ENCODE measurements at places on chromosomes 7 and 10.

DNA sequence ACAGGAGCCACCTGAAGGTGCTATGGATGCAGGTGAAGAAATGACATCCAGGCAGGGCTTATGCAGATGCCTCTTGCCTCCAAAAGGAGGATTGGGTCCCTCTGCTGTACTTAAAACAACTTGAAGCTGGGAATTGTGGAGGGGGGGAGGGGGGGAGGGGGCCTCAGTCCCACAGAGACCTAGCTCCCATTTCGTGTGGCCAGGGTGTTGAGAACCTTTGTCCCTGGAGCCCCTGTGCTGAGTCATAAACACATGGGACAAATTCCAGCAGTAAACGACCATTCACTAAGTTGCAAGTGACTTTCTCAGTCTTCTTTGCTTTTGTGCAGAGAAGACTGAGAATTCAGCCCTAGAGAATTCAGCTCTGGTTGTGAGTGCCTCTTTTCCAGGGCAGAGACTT is 96.5 kb upstream of the PODXL start:
- no peak for DNase-seq

GRCh38 chr7:47600199-47601118 is 18.5 kb upstream of the TNS3 start:
- DNase-seq: no peak

GRCh38 chr10:29537799-29538198 is 97.0 kb downstream of the SVIL start:
- DNase-seq: no peak

DNA sequence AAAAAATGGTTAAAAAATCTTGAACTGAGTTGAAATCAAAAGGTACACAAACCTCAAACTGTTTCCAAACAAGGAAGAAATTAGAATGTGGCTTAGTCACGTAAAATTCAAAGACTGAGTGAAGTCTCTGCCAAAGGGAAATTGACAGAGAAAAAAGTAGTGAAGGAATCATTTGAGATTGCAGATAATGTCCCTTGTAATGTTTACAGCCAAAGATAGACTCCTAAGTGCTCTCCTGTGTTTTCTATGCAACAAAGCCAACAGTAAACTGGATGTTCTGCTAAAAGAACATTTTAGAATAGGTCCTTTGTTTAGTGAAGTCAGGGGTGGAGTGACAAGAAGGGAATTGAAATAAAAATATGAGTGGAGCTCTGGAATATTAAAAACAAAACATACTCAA is 117.9 kb downstream of the ITGA8 start:
- no peak for DNase-seq

DNA sequence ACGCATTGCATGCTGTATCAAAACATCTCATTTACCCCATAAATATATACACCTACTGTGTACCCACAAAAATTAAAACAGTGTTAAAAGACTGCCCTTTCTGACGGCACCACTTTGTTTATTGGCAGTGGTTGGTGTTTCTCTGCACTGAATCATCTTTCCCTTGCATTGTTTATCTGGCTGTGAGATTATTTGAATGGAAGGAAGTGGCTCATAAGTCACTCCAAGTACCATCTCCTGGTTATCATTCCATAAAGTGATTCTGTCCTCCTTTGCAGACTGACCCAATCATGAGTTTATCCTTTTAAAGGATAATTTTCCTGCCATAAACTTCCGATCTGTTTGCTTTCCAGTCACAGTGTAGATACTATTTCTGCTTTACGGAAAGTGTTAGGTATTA is 183.8 kb downstream of the CAMK1D start:
- no peak for DNase-seq

GRCh38 chr10:127210936-127211466 is 14.6 kb upstream of the INSYN2A start:
- no peak for DNase-seq

DNA sequence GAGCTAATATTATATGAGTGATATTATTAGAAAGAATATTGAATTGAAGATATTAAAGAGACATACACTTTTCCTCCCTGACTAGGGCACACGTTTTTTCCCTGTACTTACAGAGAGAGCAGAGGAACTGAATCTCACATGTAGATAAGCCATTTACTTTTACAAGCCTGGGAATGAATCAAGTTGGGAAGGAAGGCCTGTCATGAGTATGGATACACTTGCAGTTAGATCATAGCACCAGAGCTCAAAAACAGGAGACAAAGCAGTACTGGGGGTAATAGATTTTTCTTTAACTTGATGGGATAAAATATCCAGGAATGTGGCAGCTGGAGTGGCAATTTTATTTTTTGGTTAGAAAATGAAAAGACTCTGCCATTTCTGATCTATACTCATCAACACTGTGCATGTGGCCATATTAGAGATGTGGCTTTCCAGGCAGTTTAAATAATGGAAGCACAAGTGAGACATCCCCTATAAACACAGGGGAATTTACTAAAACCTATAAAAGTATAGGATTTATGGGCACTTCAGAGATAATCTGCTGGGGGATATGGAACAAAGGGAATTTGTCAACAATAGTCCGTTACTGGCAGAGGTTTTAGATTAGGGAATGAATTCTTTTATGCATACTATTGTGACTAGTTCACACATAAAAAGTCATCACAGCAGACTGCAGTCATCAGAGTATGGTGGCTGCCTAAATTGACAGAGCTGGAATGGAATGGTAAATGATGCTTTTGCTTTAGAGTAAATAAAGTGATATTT is 657.7 kb upstream of the MBL2 start:
- no peak for DNase-seq

GRCh38 chr7:45255187-45255586 is 97.6 kb downstream of the RAMP3 start:
- no peak for DNase-seq

DNA sequence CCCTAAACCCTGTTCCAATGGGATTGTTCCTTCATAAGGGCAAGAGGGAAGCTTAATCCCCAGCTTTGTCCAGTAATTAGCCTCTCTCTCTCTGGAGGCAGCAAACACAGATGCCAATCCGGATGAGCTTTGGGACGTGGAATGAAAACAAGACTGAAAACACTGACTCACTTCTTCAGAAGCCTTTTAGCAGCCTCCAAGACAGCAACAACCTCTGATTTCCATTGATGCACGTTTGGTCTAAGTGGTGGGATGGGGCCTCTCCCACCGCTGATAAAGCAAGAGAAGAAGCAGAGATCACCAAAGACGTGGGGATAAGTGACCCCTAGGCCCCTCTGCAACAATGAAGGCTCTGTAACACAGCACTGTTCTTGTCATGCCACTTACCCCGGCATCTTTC is 5.8 kb upstream of the GFRA1 start:
- no peak for DNase-seq

GRCh38 chr7:92880212-92881090 is 44.1 kb upstream of the CDK6 start:
- DNase-seq: no peak

- DNase-seq: no peak
Observed at GRCh38 chr7:66326501-66327215, 121.5 kb downstream of the TPST1 start.

- DNase-seq: no peak
Observed at GRCh38 chr10:70500368-70500767, 21.8 kb downstream of the PALD1 start.

DNA sequence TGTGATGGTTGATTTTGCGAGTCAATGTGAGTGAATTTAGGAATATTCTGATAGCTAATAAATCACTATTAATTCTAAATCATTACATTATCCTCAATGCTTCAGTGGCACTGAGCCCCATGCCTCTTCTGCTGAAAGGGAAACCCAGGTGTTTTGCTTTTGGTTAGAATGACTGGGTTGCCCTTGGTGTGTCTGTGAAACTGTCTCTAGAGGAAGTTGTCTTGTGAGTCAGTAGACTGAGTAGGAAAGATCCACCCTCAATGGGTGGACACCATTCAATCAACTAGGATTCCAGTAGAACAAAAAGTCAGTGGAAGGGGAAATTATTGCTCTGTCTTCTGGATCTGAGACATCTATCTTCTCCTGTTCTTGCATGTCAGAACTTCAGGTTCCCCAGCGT is 472.4 kb downstream of the ANKRD7 start:
- no peak for DNase-seq

DNA sequence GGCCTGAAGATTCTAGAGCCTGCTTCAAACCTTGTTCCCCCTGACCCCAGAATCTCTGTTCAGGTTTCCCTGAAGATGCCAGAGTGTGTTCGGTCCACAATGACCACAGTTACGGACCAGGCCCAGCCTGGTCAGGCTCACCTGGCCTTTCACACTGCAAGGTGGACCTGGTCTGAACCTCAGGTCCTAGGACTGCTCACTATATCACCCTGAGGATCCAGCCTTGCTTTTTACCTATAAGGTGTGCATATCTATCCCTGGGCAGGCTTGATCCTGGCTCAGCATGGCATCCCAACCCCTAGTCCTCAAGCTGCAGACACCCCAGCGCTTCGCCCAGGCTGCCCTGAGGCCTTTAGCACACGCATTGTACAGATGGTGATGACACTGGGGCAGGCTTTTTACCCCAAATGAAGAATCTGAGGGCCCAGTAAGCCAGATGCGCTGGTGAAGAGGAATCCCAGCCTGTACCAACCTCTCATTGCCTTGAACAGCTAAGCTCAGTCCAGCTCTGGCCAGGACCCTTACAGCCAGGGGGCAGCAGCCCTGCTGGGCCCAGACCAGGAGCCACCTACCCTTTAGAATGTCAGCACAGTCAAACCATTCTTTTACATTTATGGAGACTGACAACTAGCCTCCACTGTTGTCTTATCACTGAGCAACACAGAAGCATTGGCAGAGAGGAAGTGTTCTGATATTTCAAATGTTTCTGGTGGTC is 28.0 kb downstream of the MAT1A start:
- no peak for DNase-seq

DNA sequence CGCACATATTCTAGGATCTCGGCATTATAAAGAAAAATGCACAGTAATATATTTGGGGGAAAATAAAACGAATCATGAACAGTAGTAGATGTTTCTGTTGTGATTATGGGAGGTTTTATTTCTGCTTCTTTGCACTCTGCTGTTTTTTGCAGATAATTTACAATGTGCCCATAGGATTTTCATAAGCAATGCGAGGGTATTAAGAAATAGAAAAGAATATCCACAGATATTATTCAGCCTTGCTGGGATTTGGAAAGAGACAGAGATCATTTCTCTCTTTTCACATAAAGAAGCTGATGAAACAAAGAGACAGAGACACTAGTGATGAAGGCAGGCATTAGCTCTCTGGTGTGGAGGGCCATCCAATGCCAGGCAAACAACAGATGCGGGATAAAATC is 158.6 kb downstream of the KCNMA1 start:
- DNase-seq: no peak
